ENCODE measurements at places on chromosomes 2 and 18.

GRCh38 chr2:48753228-48753627 is 2.3 kb downstream of the LHCGR start:
- H3K27me3 ChIP-seq = peaks cover 27% of the 10 kb centered on the region
- no peak overlapping the region for H3K27ac ChIP-seq
- DNase-seq = no peak
- H3K36me3 ChIP-seq = no peaks in the 10 kb centered on the region
- H3K4me3 ChIP-seq = no peak overlapping the region

DNA sequence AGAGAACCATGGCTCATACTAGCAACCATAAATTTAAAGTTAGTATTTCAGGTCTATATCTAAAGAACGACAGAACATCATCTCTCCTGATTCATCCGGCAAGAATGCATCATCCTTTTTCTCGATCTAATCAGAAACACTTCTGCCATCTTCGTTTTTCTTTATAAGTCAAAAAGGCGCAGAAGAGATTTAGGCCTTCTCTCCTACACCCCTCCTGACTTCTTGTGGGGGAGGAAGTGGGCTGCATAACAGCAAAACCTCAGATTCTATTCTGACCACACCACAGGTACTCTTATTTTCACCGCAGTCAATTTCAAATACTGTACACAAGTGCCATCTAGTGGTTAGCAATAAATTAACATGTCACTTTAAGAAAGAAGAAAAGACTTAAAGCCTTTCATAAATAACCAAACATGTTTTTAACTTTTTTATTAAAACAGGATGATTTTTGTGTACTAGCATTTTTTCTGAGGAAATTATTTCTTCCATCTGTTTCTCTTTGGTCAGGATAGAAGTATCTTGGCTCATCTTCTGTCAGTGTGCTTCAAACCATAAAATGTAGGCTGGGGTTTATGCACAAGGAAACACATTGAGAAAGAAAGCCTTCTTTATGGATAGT is 48.4 kb upstream of the PIK3C3 start:
- no peaks in the 10 kb centered on the region for H3K36me3 ChIP-seq
- no peak for DNase-seq
- H3K4me3 ChIP-seq = peak overlapping the region; percentile 16
- H3K27me3 ChIP-seq = peaks cover 2% of the 10 kb centered on the region
- H3K27ac ChIP-seq = peak overlapping the region; percentile 12

DNA sequence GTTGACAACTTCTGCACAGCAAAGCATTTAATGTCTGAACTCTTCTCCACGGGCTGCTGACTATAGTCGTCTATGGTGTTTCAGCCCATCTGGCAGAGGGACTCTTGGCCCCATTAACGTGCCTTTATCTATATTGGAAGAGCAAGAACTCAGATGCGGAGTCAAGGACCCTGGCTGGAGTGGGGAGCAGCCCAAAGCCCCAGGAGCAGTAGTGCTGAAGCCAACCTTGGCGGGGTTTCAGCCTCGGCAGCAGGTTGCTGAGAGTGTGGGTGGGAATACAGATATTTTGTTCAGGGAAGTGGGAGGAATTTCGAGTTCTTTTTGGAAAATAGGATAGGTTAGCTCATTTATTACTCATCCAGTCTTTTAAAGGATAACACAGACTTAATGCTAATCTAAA is 34.2 kb downstream of the TMEM17 start:
- no peak for DNase-seq
- no peaks in the 10 kb centered on the region for H3K36me3 ChIP-seq
- peaks cover 2% of the 10 kb centered on the region for H3K27me3 ChIP-seq
- H3K27ac ChIP-seq = no peak overlapping the region

- no peaks in the 10 kb centered on the region for H3K36me3 ChIP-seq
- no peak overlapping the region for H3K4me3 ChIP-seq
- H3K27ac ChIP-seq = no peak overlapping the region
- no peaks in the 10 kb centered on the region for H3K27me3 ChIP-seq
- H3K4me1 ChIP-seq = no peaks in the 10 kb centered on the region
Observed at GRCh38 chr18:3328532-3328931, 66.6 kb downstream of the MYL12B start.

GRCh38 chr2:172285010-172285621 is 142.3 kb upstream of the ITGA6 start:
- peak overlapping the region; percentile 54 for H3K27ac ChIP-seq
- DNase-seq = no peak
- no peaks in the 10 kb centered on the region for H3K27me3 ChIP-seq
- peak overlapping the region; percentile 84 for H3K4me3 ChIP-seq
- peaks cover 41% of the 10 kb centered on the region for H3K4me1 ChIP-seq
- no peaks in the 10 kb centered on the region for H3K36me3 ChIP-seq

DNA sequence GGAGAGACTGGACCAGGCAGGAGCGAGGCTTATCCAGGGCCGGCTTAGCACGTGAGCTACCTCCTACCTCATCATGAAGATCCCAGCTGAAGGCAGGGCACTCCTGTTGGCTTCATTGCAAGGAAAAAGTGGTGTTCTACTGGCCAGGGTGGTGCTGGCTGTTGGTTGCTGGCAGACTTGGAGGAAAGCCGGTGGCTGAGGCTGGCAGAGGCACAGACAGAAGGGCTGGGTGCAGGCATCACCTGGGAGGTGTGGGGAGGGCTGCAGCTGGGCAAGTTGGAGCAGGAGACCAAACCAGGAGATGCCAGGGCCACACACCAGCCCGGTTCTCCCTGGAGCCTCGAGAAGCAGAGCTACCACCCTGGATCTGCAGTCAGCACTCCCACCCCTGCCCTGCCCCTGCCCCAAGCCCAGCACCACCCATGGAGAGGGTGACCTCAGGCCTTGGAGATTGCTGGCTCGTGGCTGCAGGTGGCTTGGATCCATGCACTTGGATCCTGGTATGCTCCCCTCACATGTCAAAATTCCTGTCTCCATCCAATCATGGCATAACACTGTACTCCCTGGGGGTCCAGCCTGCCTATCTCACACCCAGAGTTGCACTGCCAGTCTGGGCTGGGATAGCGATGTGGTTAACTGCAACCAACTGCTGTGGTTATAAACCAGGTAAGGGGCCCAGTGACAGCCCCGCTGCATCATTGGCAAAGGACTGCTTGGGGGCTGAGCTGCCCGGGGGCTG is 49.7 kb downstream of the GLI2 start:
- peaks cover 7% of the 10 kb centered on the region for H3K4me1 ChIP-seq
- no peak overlapping the region for H3K27ac ChIP-seq
- no peaks in the 10 kb centered on the region for H3K36me3 ChIP-seq
- no peaks in the 10 kb centered on the region for H3K27me3 ChIP-seq

DNA sequence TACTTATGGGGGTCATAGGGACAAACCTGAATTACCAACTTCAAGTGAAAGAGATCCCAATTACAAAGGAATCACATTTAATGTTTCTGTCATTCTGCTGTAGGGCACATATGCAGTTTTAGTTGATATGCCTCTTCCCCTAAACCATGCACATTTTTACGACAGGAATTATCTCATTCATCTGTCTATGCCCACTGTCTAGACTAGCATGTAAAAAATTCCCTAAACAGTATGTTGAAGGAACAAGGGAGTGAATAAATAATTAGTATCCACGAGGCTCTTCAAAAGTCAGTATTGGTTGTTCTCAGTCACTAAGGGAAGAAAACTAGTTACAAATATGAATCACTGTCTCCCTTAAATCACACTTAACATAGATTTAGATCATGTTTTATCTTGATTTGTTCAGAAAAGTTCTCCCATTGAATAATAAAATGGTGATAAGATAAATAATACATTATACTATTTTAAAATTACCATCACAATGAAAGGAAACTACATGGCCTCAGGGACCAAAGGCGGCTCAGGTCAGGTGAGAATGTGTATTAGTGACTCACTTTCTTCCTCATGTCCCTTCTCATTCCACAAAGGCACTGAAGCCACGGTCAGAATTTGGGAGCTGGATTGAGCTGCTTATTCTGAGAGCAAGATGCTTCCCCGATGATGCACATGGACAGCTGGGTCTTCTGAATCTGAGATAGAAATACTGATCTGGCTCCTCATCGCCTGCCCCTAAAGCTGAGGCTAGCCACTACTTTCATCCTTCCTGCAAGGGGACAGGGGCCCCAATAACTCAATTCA is 29.1 kb downstream of the DYM start:
- H3K27ac ChIP-seq = no peak overlapping the region
- H3K4me1 ChIP-seq = peaks cover 9% of the 10 kb centered on the region
- DNase-seq = no peak
- H3K4me3 ChIP-seq = no peak overlapping the region
- H3K36me3 ChIP-seq = peaks cover 5% of the 10 kb centered on the region

- no peaks in the 10 kb centered on the region for H3K36me3 ChIP-seq
- no peak overlapping the region for H3K4me3 ChIP-seq
- no peak for DNase-seq
- peak overlapping the region; percentile 73 for H3K27ac ChIP-seq
Observed at GRCh38 chr2:62410015-62410453, 96.0 kb downstream of the TMEM17 start.

GRCh38 chr2:237074211-237074993 is 11.3 kb upstream of the COPS8 start:
- H3K4me1 ChIP-seq = no peaks in the 10 kb centered on the region
- no peak overlapping the region for H3K4me3 ChIP-seq
- no peaks in the 10 kb centered on the region for H3K36me3 ChIP-seq
- H3K27me3 ChIP-seq = no peaks in the 10 kb centered on the region
- no peak for DNase-seq

GRCh38 chr18:24234850-24235418 is 96.1 kb downstream of the CABYR start:
- H3K4me1 ChIP-seq = no peaks in the 10 kb centered on the region
- H3K4me3 ChIP-seq = no peak overlapping the region
- no peak overlapping the region for H3K27ac ChIP-seq
- H3K27me3 ChIP-seq = no peaks in the 10 kb centered on the region
- no peak for DNase-seq

DNA sequence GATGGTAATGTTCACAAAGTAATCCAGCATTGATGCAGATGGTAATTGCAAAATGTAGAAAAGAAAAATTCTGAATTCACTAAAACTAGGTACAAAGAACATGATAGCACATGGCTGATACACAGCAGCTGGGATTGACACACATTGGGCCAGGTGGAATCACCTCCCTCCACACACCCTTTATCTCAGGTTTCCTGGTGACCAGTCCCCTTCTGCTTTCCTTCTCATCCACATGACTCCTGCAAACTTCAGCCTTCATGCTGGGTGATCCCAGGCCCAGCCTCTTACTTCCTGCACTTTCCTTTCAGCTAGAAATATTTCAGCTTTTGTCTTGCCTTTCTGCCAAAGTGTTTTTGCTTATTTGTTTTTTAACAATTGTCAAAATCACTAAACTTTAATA is 246.9 kb downstream of the LNPK start:
- no peak overlapping the region for H3K27ac ChIP-seq
- peaks cover 19% of the 10 kb centered on the region for H3K27me3 ChIP-seq
- no peaks in the 10 kb centered on the region for H3K36me3 ChIP-seq
- H3K4me3 ChIP-seq = no peak overlapping the region

- H3K4me1 ChIP-seq = peaks cover 15% of the 10 kb centered on the region
- no peak overlapping the region for H3K4me3 ChIP-seq
- peaks cover 13% of the 10 kb centered on the region for H3K36me3 ChIP-seq
- H3K27ac ChIP-seq = no peak overlapping the region
- H3K27me3 ChIP-seq = no peaks in the 10 kb centered on the region
- DNase-seq = no peak
Observed at GRCh38 chr2:206799083-206799482, 33.7 kb downstream of the FASTKD2 start.

DNA sequence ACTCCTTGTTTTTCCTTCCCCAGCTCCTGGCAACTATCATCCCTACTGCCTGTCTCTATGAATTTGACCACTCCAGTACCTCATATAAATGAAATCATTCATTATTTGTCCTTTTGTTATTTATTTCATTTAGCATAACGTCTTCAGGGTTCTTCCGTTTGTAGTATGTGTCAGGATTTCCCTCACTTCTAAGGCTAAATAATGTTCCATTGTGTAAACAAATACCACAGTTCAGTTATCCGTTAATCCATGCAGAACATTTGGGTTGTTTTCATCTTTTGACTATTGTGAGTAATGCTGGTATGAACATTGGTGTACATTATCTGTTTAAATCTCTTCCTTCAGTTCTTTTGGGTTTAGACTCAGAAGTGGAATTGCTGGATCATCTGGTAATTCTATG is 18.8 kb downstream of the DYNC2LI1 start:
- no peak overlapping the region for H3K27ac ChIP-seq
- H3K27me3 ChIP-seq = no peaks in the 10 kb centered on the region
- H3K36me3 ChIP-seq = no peaks in the 10 kb centered on the region

GRCh38 chr2:239932881-239933735 is 92.0 kb downstream of the NDUFA10 start:
- no peak overlapping the region for H3K4me3 ChIP-seq
- peaks cover 3% of the 10 kb centered on the region for H3K27me3 ChIP-seq
- peaks cover 19% of the 10 kb centered on the region for H3K4me1 ChIP-seq
- no peak for DNase-seq
- H3K36me3 ChIP-seq = no peaks in the 10 kb centered on the region

DNA sequence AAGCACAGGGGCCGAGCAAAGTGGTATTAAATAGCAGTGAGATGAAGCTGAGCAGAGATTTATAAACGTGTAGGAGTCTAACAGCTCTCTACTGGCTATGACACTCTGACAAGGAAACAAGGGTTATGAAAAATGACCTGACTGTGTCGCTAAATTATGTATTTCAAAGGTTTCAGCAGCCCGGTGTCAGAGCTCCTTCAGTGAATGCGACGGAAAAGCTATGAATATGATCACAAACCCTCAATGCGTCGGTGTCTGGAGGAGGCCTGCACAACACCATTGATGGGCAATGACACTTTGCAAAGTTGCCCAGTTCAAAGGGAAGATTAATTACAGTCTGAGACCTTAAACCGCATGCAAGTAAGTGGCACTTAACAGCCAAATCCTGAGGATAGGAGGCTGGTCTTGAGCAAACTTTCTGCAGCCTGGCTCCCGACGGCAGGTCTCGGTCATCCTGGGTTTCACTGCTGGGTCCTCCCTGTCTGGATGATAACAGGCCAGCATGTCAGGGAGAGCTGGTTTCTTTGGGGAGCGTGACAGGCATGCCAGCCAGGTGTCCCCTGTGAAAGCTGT is 615.1 kb upstream of the SALL3 start:
- H3K27me3 ChIP-seq = no peaks in the 10 kb centered on the region
- H3K4me1 ChIP-seq = no peaks in the 10 kb centered on the region
- no peak overlapping the region for H3K27ac ChIP-seq
- H3K4me3 ChIP-seq = no peak overlapping the region

All from naive thymus-derived CD8-positive, alpha-beta T cell (primary cell).